ENCODE measurements at places on chromosomes 11 and 22.
A peak's percentile ranks its signal among the peaks of the same experiment; 100 is the strongest.

DNA sequence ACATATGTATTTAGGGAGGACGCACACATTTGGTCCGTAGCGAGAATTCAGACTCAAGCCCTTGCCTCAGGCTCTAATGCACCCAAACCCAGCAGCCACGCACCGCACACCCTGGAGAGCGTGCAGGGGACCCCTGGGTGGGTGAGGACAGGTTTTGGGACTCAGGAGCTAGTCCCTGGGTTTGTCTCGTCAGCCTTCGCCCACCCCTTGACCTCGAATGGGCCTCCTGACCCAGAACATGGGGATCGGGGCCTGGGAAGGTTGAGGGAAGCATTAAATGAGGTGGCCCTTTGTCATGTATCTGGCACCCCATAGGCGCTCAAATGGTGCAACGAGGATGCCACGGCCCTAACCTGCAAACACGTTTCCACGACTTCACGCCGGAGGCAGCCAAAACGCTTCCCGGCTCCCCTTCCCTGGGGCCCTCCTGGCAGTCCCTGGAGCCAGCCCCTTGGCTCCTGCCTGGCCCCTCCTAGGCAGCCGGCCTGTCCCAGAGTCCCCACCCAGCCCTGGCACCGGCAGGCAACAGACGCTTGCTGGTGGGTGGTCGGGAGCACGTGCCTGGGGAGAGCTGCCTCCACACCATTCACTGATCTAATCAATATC, 5.5 kb upstream of the LINC01488 start:
- no peak for DNase-seq

- no peak for DNase-seq
Observed at GRCh38 chr11:76361374-76361773, 19.6 kb downstream of the THAP12 start.

DNA sequence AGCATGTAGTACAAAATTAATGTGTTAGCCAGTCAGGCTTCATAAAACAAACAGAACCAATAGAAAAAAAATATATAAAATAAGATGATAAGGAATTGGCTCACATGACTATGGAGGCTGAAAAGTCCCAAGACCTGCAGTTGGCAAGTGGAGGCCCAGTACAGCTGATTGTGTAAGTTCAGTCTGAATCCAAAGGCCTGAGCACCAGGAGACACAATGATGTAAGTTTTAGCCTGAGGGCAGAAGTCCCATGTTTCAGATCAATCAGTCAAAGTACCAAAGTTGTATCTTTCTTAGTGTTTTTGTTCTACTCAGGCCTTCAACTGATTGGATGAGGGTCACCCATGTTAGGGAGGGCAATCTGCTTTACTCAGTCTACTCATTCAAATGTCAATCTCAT, 14.3 kb upstream of the OR10D3 start:
- DNase-seq = no peak

GRCh38 chr11:35579557-35580396, 38.5 kb upstream of the FJX1 start:
- no peak for DNase-seq

DNA sequence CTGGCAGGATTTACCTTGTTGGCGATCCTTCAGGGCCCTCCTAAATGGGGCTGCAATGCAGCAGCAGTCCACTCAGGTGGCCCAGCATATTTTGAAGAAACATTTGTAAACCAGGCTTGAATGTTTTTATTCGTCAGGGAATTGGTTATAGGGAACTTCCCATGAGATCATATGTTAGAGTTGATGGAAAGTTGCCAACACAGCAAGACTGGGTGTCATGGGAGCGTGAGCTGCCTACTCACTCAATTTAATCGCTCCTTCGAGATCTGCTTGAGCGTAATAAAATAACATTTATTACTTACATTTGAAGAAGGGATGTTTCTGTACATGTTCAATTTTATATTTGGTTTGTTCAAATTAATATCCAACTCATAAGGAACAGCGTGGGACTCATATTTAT, 19.4 kb downstream of the OR2AT4 start:
- no peak for DNase-seq

GRCh38 chr11:17208257-17208999, 642 bp upstream of the PIK3C2A start:
- peak; percentile 5 for DNase-seq

DNA sequence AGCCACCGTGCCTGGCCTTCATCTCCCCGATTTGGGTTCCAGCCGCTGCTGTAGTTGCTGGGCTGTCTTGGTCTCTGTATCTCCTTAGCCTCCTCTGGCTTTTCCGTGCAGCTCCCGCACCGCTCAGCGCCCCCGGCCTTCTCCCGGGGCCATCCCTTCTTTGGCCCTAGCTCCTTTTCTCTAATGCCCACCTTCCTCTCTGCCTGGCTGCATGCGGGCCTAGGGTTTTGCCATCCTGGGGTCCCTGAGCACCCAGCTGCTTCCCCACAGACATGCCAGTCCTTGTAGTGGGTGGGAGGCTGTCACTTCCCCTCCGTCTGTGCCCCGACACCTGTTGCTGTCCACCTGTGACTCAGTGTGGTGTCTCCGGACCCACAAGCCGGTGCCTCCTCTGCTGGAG, 36.4 kb downstream of the KCNJ4 start:
- DNase-seq = no peak

GRCh38 chr11:19818619-19819018, 106.0 kb downstream of the NAV2 start:
- DNase-seq = no peak

DNA sequence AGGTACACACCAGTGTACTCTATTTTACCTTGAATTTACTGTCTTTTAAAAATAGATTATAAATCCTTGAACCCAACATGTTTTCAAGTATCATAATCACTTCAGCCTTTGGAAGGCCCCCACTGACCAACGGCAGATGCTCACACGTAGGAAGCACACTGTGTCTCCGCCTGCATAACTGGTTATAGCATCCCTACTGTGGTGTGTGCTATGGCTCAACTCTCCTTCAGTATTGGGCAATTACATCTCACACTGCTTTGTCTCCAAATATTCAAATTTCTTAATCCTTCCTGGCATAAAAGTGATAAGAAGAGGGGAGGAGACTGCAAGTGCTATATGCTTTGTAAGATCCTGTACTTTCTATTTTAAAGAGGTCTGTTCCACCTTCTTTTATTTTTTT, 165.7 kb downstream of the CADM1 start:
- DNase-seq = no peak

- DNase-seq = no peak
Observed at GRCh38 chr11:76604081-76604625, 66.4 kb downstream of the LRRC32 start.

DNA sequence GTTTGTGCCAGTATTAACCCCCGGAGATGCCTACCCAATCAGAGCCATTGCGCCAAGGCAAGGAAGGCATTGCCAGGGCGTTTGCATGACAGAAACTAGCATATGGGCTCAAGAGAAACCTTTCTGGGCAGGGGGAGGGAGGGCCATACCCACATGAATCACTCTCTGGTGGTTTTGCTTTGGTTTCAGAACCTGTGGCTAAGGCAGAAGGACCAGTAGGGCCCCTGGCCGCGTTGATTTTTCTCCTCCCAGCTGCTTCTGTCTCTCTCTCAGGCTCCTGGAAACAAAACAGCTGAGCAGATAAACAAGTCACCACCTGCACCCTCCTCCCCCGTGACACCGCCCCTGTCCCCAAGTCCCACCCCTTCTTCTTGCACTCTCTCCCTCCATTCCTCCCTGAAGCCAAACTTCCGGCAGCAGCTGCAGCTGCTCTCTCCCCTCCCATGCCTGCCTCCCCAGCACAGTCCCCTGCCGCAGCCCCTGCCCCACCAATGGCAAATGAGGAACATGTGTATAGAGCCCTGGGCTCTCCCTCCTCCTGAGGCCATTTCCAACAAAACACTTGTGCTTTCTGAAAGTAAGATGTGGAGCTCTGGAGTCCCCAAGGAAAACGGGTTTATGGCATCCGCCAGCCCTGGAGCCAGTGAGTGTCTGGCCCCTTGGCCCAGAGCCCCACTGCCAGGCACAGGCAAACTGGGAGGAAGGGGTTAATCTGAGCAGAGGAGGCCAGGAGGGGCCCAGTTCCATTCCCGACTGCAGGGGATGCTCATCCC, 39.0 kb upstream of the ADA2 start:
- no peak for DNase-seq

GRCh38 chr22:37501610-37502341, 15.6 kb upstream of the MFNG start:
- no peak for DNase-seq

DNA sequence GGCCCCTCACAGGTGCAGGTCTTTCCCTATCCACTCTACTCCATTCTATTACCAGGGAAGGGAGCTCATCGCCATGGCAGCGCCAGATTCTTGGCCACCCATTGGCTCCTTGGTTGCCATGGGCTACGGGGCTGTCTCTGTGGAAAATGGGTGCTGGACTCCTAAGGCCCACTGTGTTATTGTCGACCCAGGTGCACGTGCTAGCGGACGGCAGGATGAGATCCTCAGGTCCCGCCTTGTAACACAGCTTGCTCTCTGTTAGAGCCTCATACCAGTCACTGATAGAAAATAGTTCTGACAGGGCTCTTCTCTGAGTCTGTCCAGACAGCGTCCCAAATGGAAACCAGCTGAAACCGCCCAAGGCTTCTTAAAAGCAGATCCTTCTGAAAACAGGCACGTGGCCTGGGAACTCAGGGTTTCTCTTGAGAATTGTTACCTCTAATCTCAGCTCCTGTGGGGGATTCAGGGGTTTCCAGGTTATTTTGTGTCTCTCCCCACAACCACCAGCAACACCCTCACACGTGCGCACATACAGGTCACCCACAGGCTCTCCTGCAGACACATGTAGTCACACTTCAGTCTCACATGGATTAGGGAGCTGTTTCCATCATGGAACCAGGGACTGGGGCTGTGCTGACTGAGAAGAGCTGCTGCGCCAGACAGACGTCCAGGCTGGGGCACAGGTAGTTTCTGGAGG, 1.5 kb downstream of the TUB start:
- DNase-seq = no peak

DNA sequence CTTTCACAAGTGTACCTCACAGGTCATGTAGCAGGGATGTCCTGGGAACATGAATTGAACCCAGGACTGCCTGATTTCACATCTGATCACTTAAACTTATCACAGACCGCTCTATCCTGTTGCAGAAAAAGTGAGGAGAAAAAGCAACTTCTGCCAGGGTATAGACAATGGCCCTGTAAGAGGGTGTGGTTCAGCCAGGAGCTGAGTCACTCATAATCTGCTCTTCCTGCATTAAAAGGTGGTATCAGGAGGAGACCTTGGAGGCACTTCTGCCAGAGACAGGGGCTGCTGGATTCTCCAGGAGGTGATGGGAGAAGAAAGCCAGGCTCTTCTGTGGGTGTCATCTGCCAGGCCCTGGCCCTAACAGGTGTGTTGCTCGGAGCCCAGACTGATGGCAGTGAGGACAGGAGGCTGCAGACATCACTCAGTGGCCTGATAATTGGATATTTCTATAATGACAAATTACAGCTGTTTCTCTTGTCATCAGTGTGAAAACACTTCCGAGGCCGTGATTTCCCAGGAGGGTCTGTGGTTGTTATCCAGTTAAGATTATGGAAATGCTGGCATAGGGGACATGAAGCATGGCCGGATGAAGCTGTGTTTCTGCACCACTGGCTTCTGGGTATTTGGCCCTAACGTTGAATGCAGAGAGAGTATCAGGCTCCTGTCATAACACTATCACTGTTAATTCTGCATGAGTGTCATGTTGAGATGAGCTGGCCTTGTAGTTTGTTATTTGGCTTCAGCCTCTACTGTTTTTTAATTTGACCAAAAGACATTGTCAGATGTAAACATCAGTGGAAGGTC, 125.1 kb upstream of the ZBED5 start:
- no peak for DNase-seq

DNA sequence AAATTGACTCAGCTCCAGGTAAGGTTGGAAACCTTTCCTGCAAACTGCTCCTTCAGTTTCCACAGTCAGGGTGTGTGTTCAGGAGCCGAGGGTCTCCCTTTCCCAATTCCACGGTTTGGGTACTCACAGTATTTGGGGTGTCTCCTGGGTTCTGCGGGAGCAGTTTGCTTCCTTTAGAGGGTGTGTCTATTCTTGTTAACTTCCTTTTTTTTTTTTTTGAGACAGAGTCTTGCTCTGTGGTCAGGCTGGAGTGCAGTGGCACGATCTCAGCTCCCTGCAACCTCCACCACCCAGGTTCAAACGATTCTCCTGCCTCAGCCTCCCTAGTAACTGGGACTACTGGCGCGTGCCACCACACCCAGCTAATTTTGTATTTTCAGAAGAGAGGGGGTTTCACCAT, 251.4 kb downstream of the LUZP2 start:
- no peak for DNase-seq

GRCh38 chr11:116879800-116880625, 42.6 kb upstream of the APOA1 start:
- no peak for DNase-seq

GRCh38 chr11:95727111-95727510, 62.5 kb downstream of the FAM76B start:
- no peak for DNase-seq

- DNase-seq = no peak
Observed at GRCh38 chr11:10042699-10043098, 251.3 kb downstream of the SBF2 start.

DNA sequence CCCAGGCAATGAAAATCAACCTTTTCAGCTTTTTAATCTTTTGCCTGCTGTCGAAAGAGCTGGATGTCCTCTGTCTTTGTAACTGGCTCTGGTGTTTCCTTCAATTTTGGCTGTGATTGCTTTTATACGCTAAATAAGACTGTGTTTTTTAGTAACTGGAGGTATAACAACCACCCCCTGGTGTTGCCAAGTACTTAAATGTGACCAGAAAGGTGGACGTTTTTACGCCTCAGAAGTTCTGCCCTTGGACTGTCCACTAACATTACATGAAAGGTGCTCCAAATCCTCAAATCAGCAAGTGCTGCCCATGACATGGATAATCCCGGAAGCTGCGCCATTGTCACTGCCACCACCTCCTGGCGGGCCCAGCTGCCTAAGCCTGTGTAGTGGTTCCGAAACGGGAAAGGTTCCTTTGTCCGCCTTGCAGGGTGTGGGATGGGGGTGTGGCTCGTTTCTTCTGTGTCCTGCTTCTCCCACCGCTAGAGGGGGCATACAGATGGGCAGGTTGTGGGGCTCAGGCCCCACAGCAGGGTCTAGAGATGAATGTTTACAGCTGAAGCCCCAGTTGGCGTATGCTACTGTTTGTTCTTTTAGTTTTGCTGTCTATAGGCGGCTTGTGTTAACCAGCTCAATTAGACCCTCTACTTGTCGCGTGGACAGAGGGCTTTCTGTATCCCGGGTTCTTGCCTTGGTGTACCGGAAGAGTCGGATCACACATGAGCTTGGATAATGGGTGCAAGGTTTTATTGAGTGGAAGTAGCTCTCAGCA, 82.2 kb upstream of the SEPTIN5 start:
- DNase-seq = no peak

GRCh38 chr11:96254087-96254486, 88.9 kb downstream of the MAML2 start:
- DNase-seq = no peak

GRCh38 chr11:64867748-64868462, 10.5 kb downstream of the EHD1 start:
- DNase-seq = no peak

- no peak for DNase-seq
Observed at GRCh38 chr11:93024369-93024768, 54.9 kb downstream of the MTNR1B start.

Measured in stimulated activated CD8-positive, alpha-beta memory T cell treated with anti-CD3 and anti-CD28 coated beads, Interleukin-7, amount 100 ng/mL, for 1 hour (primary cell).